ENCODE measurements at places on chromosomes 3 and 15.

- no peak for DNase-seq
These were observed 230.7 kb downstream of the SATB1 start for GRCh38 chr3:18194431-18194830.

DNA sequence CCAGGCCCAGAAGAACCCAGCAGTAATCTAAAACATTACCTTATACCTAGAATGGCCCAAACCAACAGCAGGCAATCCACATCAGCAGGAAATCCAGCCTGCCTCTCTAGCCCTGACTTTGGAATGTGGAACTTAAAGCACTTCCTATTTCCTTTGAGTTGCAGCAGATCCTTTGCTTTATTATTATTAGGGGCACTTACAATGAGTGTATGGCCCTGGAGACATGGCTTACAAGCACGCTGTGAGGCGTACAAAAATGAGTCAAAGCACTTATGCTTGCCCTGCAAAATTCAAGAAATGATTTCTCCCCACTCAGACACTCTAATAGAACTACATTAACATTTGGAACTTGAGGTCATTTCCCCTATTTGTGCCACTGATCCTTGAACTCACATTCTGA, 9.5 kb upstream of the KNSTRN start:
- no peak for DNase-seq

GRCh38 chr3:153284282-153284938, 122.4 kb downstream of the RAP2B start:
- peak; percentile 51 for DNase-seq

DNA sequence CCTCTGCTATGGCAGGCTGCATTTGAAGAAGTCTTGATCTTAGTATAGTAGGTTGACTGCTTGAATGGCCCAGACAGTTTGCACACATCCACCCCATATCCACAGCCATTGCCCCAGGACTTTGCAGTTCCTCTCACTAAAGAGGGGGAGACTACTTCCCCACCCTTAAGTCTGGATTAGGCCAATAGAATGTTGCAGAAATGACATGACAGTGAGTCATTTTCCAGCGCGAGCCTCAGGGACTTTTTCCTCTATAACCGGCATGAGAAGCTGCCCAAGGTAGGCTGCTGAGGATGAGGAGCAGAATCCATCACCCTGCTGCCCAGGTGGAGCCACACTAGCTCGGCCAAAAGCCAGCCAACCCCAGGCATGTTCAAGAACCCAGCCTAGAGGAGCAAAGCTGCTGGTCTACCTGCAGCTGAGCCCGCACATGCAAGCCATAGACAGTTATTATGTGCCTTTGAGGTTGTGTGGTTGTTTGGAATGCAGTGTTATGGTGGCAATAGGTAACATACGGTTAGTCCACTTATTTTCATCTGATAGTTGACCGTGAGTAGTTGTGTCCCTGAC, 113.9 kb downstream of the TLE3 start:
- DNase-seq, result no peak

GRCh38 chr3:177307391-177307790, 110.1 kb upstream of the TBL1XR1 start:
- no peak for DNase-seq

GRCh38 chr3:10757821-10758130, 58.3 kb upstream of the SLC6A11 start:
- no peak for DNase-seq

- no peak for DNase-seq
These were observed 26.0 kb downstream of the IGF1R start for GRCh38 chr15:98674336-98674735.
